Dermis blood vessel endothelial cell (primary cell): ENCODE measurements at places on chromosomes 7 and 10.
A peak's percentile ranks its signal among the peaks of the same experiment; 100 is the strongest.

DNA sequence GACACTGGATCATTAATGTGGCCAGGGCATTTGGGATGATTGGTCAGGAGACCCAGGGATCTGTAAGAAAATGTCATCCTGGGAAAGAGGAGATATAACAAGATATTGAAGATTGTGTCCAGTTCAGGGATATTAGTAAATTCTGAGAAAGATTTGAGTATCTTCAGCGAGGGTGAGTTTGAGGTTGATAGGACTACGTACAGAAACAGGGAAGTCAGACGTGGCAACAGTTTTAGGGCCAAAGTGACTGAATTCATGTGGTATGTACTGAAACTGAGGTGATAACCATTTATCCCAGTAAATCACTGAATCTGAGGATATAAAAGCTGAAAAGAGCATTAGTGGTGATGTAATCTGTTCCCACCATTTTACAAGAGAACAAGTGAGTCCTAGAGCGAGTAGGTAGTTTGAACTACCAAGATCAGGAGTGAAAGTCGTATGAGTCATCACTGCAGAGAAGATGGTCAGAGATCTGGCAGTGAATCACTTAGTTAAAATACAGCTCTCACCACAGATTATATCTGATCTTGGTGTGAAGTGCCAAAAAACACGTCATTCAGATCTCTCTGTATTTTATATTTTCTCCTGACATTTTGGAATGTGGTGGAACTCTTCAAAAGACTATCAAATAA is 220.5 kb downstream of the CDK14 start:
- DNase-seq = peak; percentile 83

GRCh38 chr7:54978364-54979116 is 40.3 kb upstream of the EGFR start:
- DNase-seq = no peak

DNA sequence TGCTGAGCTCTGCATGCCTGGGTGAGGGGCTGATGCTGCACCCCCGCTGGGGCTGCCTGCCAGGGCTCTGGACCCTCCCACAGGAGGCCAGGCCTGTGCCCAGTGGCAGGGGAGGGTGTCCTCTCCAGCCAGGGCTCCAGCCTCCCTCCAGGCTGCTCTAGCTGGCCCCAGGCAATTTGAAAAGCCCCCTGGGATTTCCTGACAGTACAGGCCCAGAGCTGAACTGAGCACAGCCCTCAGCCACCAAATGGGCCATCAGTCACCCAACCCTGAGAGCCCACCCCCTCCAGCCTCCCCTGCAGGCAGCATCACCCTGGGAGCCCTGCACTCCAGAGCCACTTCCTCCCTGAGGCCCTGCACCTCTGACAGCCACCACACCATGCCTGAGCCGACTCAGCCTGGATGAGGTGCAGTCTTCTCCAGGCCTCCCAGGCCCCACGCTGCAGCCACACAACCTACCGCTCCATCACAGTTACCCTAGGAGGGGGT is 101.8 kb upstream of the RET start:
- no peak for DNase-seq

GRCh38 chr10:48932831-48933664 is 6.6 kb downstream of the LRRC18 start:
- DNase-seq = no peak

DNA sequence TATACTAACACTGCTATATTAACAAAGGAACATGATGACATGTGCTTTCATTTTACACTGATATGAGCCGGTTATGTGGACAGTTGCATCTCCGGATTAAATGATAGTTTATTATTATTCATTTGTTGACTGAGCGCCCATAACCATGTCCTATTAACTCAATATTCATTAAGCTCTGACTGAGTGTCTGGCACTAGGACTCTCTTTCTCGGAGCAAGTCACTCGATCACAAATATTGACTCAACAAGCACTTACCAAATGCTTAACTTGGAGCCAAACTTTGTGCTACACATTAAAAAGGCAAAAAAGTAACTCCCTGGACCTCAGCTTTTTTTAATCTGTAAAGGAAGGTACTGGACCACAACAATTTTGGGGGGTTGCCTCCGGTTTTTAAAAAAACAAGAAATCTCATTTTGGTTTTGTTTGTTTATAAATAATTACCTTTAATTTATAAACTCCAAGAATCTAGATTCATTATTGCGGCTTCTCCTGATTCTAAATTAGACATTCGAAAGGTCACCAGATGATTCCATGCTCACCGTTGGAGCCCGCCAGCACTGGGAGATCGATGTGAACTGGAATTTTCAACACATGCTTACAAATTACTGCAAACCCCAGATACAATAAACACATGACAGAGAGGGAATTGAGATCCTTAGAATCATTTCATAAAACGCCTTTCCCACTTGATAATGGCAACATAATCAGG is 8.9 kb upstream of the LYZL1 start:
- no peak for DNase-seq

DNA sequence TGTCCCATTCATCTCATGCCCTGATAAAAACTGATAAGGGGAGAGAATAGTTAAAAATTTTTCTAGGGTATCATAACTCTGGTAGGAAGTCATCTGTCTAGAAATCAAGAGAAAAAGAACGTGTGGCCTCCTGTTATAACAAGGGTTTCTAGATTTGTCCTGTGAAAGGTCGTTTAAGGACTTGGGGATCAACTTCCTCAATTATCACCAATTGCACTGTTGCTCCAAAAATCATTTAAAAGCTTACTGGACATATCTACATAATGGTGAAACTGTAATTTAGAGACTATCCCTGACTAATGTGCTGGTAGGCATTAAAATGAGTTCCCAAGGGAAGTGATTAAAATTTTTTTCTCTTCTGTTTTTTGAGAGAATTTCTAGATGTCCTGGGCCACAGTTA is 58.2 kb downstream of the GPR141 start:
- no peak for DNase-seq
